ENCODE measurements at places on chromosomes 1 and 21.

- DNase-seq, result no peak
Observed at GRCh38 chr21:42063571-42064521, 7.3 kb upstream of the UMODL1 start.

- peak; percentile 49 for DNase-seq
Observed at GRCh38 chr1:162857850-162858249, 3.1 kb downstream of the CCDC190 start.

DNA sequence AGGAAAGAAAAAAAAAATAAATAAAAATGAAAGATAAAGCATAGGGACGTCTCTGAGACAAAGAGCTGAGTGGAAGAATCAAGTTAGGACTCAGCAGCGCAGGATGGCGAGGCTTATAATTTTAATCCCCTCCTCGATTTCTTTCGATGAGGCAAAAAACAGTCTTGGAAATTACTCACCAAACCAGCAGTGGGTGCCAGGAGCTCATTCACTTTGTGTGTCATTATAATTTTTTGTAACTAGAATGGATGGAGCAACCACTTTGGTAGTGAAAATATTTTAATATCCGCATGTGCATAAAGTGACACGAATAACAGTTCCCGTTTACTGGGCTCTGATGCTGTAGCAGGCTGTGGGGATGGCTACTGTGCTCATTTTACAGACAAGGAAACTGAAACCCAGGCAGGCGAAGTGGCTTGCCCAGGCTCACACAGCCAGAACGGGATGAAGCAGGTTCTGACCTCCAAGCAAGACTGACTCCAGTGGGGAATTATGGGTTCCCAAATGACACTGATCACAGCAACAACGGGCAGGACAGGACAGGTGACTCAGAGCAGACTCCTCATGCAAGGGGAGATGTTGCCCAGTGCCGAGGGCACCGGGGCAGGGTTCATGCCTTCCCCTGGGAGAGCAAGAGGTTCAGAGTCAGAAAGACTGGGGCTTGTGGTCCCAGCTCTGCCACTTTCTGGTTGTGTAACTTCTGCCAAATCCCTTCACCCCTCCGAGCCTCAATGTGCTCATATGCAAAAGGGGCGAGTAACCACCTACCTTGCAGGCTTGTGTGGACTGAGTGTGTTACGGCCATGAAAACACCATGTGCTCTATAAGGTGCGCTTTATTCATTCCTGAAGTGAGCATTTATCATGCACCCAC lies 63.6 kb downstream of the RUNX3 start:
- DNase-seq, result no peak

DNA sequence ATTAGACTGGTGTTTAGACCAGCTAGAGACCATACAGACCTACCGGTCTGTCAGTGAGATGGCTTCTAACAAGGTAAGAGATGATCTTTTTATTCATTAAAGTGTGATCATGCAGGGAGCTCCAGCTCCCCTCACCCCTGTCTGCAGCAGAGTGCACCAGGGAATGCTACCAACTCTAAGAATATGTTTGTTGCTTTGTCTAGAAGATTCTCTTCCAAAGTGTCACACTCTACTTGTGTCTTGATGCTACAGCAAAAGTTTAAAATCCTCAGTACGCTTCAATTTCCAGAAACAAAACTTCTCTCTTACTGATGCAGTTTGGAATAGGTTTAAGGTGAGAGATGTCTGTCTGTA lies 201.4 kb upstream of the SGIP1 start:
- no peak for DNase-seq

DNA sequence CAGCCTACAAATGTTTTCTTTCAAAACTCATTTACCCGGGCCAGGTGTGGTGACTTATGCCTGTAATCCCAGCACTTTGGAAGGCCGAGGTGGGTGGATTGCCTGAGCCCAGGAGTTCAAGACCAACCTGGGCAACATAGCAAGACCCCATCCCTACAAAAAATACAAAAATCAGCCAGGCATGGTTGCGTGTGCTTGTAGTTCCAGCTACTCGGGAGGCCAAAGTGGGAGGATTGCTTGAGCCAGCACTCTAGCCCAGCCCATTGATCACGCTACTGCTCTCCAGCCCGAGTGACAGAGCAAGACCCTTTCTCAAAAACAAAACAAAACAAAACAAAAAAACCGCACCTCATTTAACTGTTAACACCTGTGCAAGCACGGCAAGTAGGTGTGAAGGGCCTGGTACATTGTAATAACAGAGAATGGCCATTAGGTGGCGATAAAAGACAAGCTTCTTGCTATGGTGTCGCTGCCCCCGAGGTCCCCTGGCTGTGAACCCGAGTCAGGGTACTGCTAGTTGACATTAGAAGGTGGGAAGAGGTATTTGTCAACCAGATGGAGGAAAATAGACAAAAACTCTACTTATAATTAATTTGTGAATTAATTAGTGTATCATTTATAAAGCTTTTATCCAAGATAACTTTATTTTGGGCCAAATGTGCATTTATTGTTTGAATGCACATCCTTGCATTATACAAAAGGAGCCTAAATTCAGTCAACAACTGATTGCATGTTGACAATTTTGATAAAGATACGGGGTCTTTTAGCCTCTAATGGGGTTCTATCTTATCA lies 66.5 kb downstream of the SH3BGR start:
- DNase-seq, result peak; percentile 32

- DNase-seq, result no peak
Observed at GRCh38 chr1:17935230-17935629, 172.4 kb upstream of the IGSF21 start.

- DNase-seq, result peak; percentile 6
Observed at GRCh38 chr1:211017075-211017718, 116.8 kb downstream of the KCNH1 start.

DNA sequence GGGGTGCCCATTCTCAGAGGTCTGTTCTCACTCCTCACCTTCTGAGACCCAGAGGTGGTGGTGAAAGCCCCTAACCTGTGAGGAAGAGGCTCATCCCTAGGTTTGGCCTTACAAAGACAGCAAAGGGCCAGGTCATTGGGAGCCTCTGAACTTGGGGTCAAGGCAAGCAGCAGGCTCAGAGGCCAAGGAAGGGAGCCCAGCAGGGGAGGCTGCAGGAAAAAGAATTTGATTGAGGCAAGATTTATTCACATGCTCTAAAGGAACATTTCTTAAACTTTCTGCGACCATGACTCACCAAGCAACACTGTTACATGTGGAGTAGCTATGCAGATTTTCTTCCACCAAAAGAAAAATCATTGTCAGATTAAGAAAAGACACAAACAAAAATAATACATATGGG lies 132.5 kb upstream of the SYT6 start:
- DNase-seq, result peak; percentile 31

GRCh38 chr1:6470132-6471085 lies 4.4 kb upstream of the TNFRSF25 start:
- DNase-seq, result no peak

GRCh38 chr1:29465755-29466154 lies 229.4 kb downstream of the PTPRU start:
- DNase-seq, result peak; percentile 23

DNA sequence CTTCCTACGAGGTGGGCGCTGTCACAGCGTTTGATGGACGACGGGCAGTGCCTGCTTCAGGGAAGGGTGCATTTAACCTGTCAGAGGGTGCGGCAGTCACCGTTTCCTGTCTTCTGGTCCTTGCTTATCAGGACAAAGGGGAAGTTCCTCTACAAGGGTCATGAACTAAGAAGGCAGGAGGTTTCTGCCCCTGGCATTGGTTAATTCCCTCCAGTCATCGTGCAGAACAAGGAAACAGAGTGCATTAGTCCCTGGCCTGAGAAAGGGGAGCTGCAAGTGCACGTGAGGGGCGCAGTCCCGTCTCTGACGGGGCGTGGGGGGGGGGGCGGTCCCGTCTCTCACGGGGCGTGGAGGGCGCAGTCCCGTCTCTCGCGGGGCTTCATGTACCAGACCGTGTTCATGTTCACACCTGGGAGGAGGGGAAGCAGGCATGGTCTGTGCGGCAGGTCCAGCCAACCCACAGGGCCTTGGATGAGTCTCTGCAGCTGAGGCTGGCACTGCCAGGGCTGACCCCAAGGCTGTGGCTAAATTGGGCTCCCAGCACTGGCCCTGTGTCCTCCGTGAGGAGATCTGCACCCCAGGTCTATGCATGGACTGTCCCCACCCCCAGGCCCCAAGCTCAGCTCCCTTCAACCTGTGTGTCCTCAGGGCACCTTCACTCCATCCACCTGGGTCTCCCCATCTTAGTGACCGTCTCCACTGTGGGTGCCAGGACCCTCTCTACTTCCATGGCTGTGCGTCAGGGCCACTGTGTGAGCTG lies 89.2 kb upstream of the COL6A1 start:
- DNase-seq, result no peak

GRCh38 chr1:84143796-84144565 lies at the start of gene PRKACB:
TSS of gene PRKACB (plus strand) at chr1:84144271. CDS start at chr1:84144362, 91 bp downstream.
- DNase-seq, result peak; percentile 62

DNA sequence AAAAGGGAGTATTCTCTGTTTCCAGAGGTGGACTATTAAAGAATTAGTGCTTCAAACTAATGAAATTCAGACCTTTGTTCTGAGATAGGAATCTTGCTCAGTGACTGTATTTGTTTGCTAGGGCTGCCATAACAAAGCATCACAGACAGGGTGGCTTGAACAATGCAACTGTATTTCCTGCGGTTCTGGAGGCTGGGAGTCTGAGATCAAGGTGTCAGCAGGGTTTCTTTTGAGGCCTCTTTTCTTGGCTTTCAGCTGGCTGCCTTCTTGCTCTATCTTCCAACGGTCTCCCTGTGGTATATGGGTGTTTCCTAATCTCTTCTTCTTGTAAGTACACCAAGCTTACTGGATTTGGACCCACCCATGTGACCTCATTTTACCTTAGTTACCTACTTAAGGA lies 264.6 kb upstream of the PROX1 start:
- DNase-seq, result no peak

DNA sequence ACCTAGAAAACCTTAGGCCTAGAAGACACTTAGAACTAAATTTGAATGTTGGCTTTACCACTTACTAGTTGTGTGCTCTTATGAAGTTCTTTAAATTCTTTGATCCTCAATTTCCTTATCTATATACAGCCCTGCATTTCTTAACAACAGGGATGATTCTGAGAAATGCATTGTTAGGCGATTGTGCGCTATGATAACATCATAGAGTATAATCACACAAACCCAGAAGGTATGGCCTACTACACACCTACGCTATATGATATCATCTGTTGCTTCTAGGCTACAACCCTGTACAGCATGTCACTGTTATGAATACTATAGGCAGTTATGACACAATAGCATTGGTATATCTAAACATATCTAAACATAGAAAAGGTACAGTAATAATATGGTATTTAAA lies 137.4 kb downstream of the CHD1L start:
- DNase-seq, result no peak

DNA sequence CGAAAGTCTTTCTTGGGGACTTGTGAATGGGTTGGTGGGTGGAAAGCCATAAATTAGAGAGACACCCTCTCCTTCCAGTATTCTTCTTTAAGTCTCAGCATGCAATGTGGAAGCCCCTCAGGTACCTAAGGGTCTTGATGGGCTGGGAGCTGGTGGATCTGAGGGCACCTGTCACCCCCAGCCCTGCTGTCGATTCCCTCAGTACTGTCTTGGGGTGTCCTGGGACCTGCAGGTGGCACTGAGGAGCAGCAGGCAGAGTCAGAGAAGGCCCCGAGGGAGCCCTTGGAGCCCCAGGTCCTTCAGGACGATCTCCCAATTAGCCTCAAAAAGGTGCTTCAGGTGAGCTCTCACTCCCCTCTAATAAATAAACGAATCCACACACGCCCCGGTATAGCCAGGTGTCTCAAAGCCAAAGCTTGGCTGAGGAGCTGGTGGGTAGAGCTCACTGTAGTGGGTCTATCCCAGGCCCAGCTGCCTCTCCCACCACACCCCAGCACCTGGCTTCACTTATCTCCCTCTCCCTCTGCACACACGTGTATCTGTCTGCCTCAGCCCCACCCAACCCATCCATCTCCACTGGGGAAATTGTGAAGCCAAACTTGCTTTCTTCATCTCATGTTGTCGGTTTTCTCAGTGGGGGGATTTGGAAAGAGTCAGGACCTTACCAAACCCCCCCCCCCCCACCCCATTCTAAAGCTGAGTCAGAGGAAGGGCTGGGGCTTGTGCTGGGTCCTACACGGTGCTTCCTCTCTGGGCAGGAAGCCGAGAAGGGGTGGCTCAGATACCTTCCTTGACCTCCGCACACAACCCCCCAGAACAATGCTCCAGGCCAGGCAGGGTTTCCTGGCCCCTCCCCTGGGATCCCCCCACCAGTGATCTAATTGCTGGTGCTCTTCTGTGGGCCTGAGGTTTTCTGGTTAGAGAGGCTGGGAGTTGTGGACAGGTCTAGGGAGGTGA lies 1.6 kb downstream of the ADAM15 start:
- no peak for DNase-seq

DNA sequence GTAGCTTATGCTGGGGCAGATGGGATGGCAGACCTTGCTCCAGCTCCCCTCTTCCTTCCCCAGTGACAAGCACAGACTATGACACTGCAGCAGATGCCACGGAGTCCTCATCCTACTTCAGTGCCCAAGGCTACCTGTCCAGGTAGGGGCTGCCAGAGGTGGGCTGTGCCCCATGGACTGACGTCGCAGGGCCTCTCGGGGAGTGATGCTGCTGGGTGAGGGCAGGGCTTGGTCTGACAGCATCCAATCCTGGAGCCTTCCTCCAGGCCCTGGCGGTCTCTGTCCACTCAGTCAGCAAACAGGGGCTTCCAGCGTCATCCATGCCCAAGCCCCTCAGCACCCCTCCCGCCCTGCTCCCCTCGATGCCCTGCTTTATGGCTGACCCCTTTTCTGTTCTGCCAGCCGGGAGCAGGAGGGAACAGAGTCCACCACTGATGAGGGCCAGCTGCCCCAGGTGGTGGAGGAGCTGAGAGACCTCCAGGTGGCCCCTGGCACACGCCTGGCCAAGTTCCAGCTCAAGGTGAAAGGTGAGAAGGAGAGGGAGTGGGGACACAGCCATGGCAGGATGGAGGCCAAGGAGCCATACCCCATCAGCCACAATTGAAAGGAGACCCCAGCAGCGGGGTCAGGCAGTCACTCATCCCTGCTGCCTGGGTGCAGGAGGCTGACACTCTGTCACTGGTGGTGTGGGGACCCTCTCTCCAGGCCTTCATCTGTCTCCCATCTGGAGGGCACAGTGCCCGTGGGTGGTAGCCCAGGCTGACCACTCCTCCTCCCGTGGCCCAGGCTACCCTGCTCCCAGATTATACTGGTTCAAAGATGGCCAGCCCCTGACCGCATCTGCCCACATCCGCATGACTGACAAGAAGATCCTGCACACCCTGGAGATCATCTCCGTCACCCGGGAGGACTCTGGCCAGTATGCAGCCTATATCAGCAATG lies 73.6 kb downstream of the TRIM11 start:
- no peak for DNase-seq

GRCh38 chr1:13818926-13819325 lies 118.9 kb downstream of the PRDM2 start:
- no peak for DNase-seq

Data from IMR-90 (cell line).